NT2/D1 (cell line): ENCODE measurements at places on chromosomes 3 and 15.

GRCh38 chr3:70108072-70108471 lies 108.5 kb downstream of the SAMMSON start:
- DNase-seq = peak; percentile 39

DNA sequence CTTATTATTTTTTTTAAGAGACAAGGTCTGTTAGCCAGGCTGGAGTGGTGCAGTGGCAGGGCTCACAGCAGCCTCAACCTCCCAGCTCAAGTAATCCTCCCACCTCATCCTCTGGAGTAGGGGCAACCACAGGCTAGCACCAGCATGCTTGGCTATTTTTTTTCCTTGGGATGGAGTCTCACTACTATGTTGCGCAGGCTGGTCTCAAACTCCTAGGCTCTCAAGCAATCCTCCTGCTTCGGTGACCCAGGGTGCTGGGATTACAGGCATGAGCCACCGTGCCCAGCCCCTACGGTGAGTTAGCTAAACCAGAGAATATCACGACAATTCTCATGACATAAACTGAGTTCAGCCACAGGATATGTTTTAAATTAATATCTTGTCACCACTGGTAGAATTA lies 2.0 kb downstream of the DCUN1D1 start:
- DNase-seq = no peak

GRCh38 chr3:28495301-28495700 lies 146.7 kb upstream of the AZI2 start:
- no peak for DNase-seq

GRCh38 chr15:84597296-84597695 lies 3.5 kb upstream of the ZSCAN2 start:
- no peak for DNase-seq

GRCh38 chr3:113002037-113002436 lies 11.3 kb downstream of the GTPBP8 start:
- no peak for DNase-seq

DNA sequence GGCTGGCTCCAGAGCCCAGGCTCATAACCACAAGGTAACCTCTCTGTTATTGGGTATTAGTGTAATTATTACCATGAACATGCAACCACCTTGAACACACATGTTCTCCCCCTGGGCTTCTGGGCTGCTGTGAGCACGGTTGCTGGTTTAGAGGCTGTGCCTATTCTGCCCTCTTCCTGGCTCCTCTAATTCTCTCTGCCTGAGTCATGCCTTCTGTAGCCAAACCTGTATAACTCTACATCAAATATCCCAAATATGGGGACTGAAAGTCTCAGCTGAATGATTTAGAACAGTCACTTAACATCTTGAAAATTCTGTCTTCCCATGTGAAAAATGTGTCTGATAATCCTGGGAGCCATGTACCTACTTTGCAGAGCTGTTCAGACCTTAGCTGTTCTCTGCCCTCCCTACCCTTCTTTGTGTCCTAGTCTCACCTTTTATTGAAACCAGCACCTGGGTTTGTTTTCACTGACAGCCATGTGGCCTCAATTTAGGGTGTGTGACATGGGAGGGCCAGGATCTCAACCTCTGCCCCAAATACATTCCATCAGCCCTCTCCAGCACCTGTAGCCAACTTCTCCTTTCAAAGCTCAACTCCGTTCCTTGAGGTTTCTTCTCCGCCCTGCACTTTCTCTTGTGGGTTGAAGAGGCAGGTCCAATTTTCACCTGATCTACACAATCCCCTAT lies 60.7 kb downstream of the PDZRN3 start:
- no peak for DNase-seq

DNA sequence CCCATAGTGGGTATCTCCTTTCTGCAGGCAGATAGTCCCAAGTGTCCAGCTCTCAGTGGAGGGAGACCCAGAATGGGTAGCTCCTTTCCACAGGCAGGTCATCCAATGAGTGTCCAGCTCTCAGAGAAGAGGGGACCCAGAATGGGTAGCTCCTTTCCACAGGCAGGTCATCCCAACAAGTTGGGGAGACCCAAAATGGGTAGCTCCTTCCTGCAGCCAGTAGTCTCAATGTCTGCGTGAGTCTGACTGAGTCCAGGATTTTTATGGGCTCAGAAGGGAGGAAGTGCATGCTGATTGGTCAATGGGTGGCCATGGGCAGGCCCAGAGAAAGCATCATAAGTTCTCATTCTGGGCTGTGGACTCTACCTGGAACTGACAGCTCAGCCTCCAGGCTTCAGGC lies 150.7 kb upstream of the P2RY1 start:
- no peak for DNase-seq

GRCh38 chr15:51803965-51804364 lies 25.5 kb upstream of the TMOD3 start:
- no peak for DNase-seq

- no peak for DNase-seq
Observed at GRCh38 chr15:55823699-55824340, 80.9 kb upstream of the PRTG start.

- DNase-seq = no peak
Observed at GRCh38 chr15:68399096-68400065, 32.6 kb downstream of the ITGA11 start.

GRCh38 chr3:60954048-60954447 lies 297.2 kb downstream of the FHIT start:
- DNase-seq = no peak

DNA sequence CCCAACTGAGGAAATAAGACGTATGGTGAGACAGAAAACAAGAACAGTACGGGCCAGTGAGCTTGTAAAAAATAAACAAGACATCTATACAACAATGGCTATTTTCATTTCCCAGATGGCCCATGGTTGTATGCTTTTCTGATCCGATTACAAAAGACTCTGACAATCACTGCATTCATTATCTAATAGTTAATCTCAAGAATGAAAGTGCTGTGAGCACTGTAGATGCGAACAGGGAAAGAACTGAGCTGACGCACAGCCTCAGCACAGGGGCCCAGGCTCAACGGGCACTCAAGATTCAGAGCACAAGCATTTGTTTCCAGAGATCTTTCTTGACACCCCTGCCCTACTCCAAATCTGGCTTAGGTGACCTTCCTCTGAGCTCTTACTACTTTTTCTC lies 6.9 kb downstream of the MTMR10 start:
- no peak for DNase-seq

GRCh38 chr3:71064291-71064955 lies 519.1 kb downstream of the FOXP1 start:
- DNase-seq = no peak

GRCh38 chr3:279325-279724 lies 82.8 kb downstream of the CHL1 start:
- DNase-seq = no peak

DNA sequence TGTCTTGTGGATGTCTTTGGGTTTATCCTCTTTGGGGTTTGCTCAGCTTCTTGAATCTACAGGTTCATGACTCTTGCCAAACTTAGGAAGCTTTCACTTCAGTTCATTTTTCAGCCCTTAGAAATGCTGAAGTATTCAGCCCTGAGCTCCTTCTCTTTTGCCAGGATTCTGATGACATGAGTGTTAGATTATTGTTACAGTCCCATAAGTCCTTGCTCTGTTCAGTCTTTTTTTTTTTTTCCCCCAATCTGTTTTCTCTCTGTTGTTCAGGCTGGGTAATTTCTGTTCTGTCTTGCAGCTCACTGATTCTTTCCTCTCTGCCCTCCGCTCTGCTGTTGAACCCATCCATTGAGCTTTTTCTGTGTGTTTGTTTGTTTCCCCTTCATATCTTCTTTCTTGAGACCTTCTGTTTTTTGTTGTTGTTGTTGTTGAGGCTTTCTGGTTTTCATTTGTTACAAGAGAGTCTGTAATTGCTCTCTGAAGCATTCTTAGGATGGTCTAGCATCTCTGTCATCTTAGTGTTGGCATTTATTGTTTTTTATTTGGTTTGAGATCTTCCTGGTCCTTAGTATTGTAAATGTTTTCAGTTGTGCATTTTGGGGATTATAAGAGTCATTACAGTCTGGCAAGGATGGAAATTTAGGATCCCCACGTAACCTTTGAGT lies 18.4 kb downstream of the LRCH3 start:
- no peak for DNase-seq
